Cardiac ventricle fibroblast (primary cell): ENCODE measurements at places on chromosomes 2 and 18. TPM values are rescaled to one million over a fixed set of nuclear protein-coding genes. Genes with fewer than 3 reads are reported as not detected.

YWHAQ gene
- 183 and 194 TPM in 2 replicates for total RNA-seq

CGREF1 gene
- 9.6 and 12.3 TPM in 2 replicates for total RNA-seq

ABCG8 gene
- not detected in 2 replicates for total RNA-seq

DOK6 gene
- total RNA-seq = 0.98 and 1.00 TPM in 2 replicates

NEU2 gene
- total RNA-seq = not detected in 2 replicates

MOCOS gene
- 1.2 and 2.2 TPM in 2 replicates for total RNA-seq

IL1R1 gene
- 499 and 506 TPM in 2 replicates for total RNA-seq
